A172 (cell line): ENCODE measurements at places on chromosomes 16 and 17. TPM values are rescaled to one million over a fixed set of nuclear protein-coding genes. Genes with fewer than 3 reads are reported as not detected.

DNA sequence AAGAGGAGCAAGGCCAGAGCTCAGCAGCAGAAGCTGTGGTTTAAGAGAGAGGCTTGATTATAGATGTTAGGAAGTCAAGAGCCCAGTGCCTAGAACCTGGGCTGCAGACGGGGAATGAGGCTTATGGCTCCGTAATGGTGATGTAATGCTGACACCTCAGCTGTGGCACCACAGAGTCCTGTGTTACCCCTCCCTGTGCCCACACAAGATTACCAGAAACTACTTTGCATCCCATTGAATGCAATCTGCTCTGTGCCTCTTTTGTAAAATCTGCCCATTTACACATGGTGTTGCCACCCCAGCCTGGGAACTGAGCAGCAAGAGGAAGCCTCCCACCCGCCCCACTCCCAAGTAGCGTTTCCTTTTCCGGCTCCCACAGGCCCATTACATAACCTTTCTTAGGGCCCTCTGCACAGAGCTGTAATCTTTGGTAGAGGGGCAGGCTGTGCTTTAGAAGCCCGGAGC lies 57.0 kb downstream of the PITPNC1 start:
- DNase-seq, result no peak

DNA sequence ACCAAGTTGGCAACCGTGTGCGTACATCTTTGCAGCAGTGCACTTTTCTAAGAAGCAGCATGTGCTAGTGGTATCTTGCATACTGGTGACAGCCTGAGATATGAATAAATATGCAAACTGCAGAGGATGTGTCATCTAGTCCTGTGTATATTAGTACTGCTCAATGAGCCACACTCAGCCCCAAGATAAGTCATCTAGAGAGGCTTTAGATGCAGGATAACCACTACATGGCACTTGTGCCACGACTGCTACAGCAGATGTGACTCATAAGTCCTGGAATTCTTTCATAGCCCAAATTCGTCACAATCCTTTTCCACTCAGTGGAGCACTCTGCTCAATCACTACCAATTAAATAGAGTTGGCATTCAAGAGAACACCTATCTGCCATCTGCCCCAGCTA lies 171.5 kb downstream of the AXIN2 start:
- peak; percentile 91 for DNase-seq

DNA sequence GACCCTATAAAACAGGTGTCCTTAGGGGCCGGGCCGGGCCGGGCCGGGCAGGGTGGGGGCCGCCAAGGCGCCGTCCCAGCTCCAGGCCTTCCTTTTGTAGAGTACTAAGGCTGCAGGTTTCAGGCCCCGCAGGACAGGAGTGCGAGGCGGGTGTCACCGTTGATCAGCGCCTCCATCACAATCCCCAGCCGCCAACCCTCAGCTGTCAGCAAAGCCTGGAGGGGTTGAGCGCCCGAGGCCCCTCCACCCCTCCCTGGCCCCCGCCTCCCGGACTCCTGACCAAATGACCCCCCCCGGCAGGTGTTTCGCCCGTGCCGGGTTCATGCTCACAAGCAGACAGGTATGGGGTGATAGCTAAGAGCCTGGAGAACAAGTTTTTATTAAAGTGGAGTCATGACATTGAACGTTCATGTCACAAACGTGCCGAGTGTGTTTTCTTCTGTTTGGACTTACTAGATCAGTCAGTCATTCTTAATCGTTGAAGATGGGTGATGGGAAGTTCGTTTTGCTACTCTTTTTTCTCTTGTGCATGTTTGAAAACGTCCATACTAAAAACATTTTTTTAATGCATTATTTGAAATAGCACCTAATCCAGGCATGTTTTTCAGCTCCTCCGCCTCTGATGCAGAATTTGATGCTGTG lies 534 bp downstream of the ARL2BP start:
- peak; percentile 8 for DNase-seq

GRCh38 chr17:51820252-51820651 lies 338.3 kb downstream of the CA10 start:
- DNase-seq, result no peak

DNA sequence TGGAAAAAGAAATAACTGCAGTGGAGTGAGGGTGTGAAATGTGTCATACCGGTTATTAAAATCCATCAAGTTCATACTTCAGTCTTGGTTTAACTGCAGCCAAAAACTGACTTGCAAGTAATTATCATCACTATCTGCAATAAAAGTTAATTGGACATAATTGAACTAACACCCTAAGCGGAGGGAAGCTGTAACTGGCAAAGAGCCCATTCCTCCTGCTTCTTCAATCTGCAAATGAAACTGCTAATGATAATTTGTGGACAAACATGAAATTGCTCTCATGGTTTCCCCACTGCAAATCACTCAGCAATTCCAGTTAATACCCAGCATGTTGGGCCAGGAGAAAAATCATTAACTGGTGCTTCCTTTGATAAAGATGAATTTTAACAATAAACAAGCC lies 46.5 kb downstream of the FAM222B start:
- DNase-seq, result no peak

DNA sequence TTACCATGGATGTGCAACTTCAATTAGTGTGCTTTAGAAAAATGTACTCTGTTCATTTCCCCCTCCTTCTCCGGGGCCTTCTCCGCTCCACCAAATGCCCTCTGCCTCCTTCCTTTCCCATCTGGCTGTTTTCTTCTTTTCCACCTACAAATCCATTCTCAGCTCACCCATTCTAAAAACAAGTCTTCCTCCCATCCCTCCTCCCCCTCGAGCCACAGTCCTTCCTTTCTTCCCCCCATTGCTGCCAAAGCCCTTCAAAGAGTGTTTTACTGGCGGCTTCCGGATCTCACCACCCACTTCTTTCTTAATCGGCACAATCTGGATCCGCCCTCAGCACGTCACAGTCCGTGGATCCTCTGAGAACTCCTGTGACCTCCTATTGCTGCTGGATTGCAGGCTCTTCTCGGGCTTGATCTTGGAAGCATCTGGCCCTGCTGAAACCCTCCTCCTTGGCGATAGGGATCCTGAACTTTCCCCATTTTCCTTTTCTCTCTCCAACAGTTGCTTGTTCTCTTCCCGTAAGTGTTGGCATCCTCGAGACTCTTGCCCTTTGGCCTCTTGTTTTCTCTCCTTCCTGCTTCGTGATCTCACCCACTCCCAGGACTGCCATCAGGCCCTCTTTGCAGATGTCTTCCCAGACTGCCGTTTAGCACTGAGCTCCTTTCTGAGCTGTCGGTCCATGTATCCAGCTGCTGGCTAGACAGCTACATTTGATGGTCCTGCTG lies 36.0 kb upstream of the FBXO47 start:
- DNase-seq, result no peak

- DNase-seq, result no peak
These were observed 3.9 kb upstream of the TPPP3 start for GRCh38 chr16:67397036-67397801.

GRCh38 chr17:29000973-29001372 lies 4.9 kb downstream of the SEZ6 start:
- DNase-seq, result no peak

DNA sequence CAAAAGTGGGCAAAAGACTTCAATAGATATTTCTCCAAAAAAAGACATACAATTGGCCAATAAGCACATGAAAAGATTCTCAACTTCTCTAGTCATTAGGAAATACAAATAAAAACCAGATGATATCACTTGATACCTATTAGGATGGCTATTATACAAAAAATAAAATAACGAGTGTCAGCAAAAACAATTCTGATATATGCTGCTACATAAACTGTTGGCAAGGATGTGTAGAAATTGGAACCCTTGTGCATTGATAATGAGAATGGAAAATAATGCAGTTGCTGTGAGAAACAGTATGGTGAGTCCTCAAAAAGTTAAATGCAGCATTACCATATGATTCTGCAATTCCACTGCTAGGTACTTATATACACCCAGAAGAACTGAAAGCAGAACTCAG lies 80.6 kb downstream of the BRIP1 start:
- no peak for DNase-seq

DNA sequence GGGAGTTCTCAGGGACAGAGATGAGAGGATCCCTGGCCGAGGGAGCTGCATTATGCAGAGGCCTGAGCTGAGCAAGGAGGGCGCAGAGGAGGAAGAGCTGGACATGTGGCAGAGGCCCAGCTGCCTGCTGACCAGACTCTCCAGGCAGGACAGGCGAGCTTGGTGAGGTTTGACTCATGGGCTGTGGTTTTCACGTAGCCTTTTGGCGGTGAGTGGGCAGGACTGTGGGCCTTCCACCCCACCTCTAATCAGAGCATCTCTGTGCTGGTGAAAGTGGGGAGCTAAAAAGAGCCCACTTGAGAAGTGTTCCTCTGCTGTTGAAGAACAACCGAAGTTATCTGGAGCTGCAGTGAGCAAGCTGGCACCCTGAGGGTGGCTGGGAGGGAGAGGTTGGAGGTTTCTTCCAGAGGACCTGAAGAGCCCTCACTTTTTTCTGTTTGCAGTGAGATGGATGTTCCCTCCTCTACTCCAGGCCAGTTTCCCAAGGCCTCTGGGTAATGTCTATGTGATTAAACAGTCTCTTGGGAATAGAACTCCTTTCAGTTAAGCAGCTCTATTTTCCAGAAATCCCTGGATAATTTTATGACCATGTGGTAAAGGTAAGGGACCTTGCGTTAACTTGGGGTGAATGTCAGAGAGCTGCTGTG lies 11.9 kb downstream of the EPN2 start:
- DNase-seq, result peak; percentile 78

- DNase-seq, result peak; percentile 55
These were observed 13.4 kb downstream of the ITGAL start for GRCh38 chr16:30485818-30486436.

DNA sequence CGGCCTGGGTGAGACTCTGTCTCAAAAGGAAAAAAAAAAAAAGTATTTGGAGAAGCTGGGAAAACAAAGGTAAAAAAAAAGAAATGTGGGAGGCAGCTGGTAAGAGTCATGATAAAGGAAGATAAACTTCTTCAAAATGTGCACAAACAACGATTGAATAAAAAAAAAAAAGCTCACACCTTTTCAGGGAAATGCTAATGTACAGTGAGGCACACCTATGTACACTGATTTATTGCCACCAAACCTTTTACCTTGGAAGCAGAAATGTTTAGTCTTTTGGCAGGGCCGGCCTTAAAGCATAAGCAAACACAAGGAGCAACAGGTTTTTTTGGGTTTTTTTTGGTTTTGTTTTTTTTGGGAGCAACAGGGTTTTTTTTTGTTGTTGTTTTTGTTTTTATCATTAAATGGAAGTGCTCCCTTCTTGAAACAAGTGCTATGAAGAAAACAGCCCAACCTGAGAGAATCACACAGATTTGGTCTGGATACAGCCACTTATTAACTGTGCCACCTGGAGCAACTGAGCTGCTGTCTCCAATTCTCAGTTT lies 29.8 kb upstream of the KCNJ2 start:
- DNase-seq, result no peak

- no peak for DNase-seq
These were observed 16.9 kb downstream of the SYT17 start for GRCh38 chr16:19184823-19185509.

DNA sequence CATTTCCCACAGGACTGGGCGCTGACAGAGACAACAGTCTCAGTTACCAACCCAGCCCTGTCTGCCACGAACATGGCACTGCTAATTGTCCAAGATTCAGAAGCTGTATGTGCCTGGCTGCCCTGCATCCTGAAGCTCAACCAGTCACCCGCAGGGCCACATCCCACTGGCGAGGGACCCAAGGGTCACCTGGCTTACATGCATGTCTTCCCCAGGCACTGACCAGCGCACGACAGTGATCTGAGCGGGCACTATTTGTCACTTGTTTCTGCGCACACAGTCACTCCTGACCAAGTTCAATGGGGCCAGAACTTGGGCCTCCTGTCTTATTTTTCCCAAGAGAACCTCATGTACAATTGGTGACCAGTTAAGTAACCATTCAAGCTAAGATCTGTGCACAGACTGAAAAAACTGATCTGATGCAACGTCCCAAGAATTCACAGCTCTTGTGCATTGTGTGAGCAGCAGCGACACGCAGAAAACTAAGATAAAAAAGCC lies 13.1 kb downstream of the USP7 start:
- no peak for DNase-seq

- DNase-seq, result peak; percentile 86
These were observed 32.8 kb upstream of the NUDT16L1 start for GRCh38 chr16:4660454-4661007.

DNA sequence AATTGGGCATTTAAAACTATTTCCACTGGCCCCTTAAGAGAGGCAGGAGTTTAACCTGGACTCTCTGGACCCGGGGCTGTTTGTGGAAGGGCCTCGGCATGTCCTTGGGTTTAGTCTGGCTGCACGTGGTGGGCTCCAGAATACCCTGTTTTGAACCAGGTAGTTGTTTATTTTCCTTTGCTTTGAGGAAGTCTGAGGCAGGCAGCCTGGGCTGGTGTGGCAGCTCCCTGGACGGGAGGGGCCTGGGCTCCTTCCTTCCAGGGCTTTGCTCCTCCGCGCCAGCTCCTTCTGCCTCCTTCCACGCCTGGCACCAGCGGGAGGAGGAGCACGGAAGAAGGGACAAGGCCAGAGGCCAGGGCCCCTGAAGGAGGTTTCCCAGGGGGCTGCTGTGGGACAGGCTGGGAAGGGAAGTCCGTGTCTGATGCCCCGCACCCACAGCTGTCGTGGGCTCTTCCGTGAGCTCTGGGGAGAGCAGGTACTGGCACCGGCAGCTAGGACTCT lies 15.5 kb downstream of the BANP start:
- DNase-seq, result no peak

- DNase-seq, result no peak
These were observed 38.1 kb downstream of the SOST start for GRCh38 chr17:43720311-43721060.

DNA sequence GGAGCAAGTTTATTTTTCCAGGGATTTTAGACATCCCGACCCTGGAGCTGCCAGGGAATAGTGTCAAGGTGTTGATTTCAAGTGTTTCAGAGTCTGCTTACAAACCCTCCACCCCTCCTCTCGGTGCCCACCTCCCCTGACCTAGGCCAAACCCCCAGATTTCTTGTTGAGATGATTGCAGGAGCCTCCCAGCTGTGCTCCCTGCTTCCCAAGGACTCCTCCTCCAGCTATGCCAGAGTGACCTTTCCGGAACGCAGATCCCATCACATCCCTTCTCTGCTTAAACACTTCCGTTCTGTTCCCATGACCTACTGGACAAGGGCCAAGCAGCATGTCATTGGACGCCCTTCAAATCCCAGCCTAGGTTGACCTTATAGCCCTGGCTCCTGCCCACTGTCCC lies 23.7 kb upstream of the CDH1 start:
- DNase-seq, result no peak

DNA sequence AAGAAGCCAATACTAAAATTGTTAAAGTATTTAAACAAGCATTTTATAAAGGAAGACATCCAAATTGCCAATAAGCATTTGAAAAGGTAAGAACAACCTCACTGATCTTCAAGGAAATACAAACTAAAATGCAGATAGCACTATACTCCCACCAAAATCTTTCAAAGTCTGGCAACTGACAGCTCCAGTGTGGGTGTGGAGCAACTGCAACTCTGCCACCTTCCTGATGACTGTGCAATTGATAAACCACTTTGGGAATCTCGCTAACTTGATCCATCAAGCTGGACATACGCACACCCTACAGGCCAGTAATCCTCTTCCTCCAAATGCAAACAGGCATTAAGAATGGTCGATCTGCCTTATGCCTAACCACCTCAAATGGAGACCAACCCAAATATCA lies 31.9 kb downstream of the LITAFD start:
- no peak for DNase-seq

OR3A2 gene
- total RNA-seq, result not detected in 2 replicates

RNF222 gene
- not detected in 2 replicates for total RNA-seq

CFAP52 gene
- 3.4 TPM in 1 of 2 replicates, not detected in the other for total RNA-seq

PRAC1 gene
- total RNA-seq, result not detected in 2 replicates

MSLN gene
- total RNA-seq, result 6.5 and 7.6 TPM in 2 replicates

CACNG1 gene
- not detected in 2 replicates for total RNA-seq
